ENCODE measurements at places on chromosomes 3 and 15. TPM values are rescaled to one million over a fixed set of nuclear protein-coding genes. Genes with fewer than 3 reads are reported as not detected.

DNA sequence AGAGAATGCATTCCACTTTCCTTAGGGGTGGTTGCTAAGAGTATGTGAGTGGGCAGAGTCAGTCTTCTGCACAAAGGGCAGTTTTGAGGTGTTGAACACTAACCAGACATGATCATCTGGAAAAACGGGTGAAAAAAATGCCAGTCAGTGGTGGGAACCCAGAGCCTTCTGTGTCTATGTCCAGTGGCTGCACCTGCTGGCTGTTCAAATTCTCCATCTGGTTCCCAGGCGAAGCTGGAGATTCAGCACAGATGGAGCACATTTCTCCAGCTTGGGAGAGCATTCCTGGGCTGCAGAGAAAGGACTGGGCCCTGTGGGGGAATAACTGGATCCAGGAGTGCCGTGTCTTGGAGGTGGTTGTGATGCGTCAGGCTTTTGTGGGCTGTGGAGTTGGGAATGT is 74.1 kb downstream of the TRAK1 start:
- H3K4me1 ChIP-seq, result peaks cover 43% of the 10 kb centered on the region
- DNase-seq, result no peak
- no peak overlapping the region for H3K4me3 ChIP-seq
- no peak overlapping the region for H3K27ac ChIP-seq
- no peaks in the 10 kb centered on the region for H3K36me3 ChIP-seq

GRCh38 chr3:60743631-60744164 is 507.6 kb downstream of the FHIT start:
- no peaks in the 10 kb centered on the region for H3K27me3 ChIP-seq
- no peaks in the 10 kb centered on the region for H3K4me1 ChIP-seq

CCRL2 gene
- 23.5 TPM for total RNA-seq

- H3K4me1 ChIP-seq, result peaks cover 18% of the 10 kb centered on the region
- no peak overlapping the region for H3K4me3 ChIP-seq
- no peak for DNase-seq
- no peaks in the 10 kb centered on the region for H3K36me3 ChIP-seq
- no peaks in the 10 kb centered on the region for H3K27me3 ChIP-seq
- H3K27ac ChIP-seq, result no peak overlapping the region
These were observed 1.0 kb downstream of the HGD start for GRCh38 chr3:120681018-120681417.

MUC20 gene
- 14.3 TPM for total RNA-seq

DNA sequence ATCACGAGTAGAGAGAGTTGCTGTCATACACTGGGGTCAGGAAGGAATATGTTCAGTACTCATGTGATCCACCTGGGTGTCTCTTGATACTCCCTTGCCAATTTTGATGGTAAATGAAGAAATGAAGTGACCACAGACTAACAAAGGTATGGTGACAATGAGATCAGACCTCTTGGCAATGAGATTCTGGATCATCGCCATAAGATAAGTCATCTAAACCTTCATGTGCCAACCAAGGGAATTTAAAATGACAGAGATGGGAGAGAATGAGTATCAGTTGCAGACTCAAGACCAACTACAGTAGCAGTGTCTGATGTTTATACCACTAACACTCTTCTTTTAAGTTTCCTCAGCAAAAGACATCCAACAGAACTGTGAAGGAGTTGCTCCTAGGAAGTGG is 601.0 kb downstream of the MECOM start:
- no peaks in the 10 kb centered on the region for H3K36me3 ChIP-seq
- H3K27me3 ChIP-seq, result no peaks in the 10 kb centered on the region
- no peak for DNase-seq
- no peak overlapping the region for H3K27ac ChIP-seq

- H3K36me3 ChIP-seq, result no peaks in the 10 kb centered on the region
- peaks cover 17% of the 10 kb centered on the region for H3K4me1 ChIP-seq
- no peak overlapping the region for H3K4me3 ChIP-seq
- no peak overlapping the region for H3K27ac ChIP-seq
- DNase-seq, result no peak
These were observed 115.4 kb downstream of the IGF2BP2 start for GRCh38 chr3:185709251-185709955.

POLQ gene
- 0.56 TPM for total RNA-seq

COL6A5 gene
- total RNA-seq, result 4.5 TPM

DNA sequence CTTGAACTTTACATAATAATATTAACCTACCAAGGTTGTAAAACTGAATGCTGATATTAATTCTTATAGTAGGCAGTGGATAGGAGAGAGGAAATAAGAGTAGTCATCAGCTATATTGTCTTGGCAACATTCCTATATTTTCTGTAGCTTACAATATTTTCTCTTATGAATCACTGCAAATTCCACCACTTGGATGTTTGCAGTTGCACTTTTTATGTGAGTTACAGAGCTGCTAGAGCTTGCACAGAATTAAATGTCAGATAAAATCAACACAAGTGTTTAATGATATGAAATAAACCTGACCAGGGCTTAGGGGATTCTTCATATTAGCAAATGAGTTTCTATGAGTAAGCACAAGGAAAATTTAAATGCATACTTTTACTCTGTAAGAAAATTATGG is 1710.1 kb downstream of the SI start:
- no peak for DNase-seq
- no peaks in the 10 kb centered on the region for H3K27me3 ChIP-seq
- no peaks in the 10 kb centered on the region for H3K4me1 ChIP-seq
- no peaks in the 10 kb centered on the region for H3K36me3 ChIP-seq
- H3K4me3 ChIP-seq, result no peak overlapping the region

PLCH1 gene
- 14.0 TPM for total RNA-seq

- no peaks in the 10 kb centered on the region for H3K36me3 ChIP-seq
- H3K27me3 ChIP-seq, result no peaks in the 10 kb centered on the region
- H3K27ac ChIP-seq, result no peak overlapping the region
These were observed 15.8 kb downstream of the UROC1 start for GRCh38 chr3:126501736-126502135.

Measured in lower lobe of right lung (tissue), 2 donors.